ENCODE measurements at places on chromosomes 1 and 21. TPM values are rescaled to one million over a fixed set of nuclear protein-coding genes. Genes with fewer than 3 reads are reported as not detected.

Gene CAMK2N1
- total RNA-seq, result 0.87 TPM

DNA sequence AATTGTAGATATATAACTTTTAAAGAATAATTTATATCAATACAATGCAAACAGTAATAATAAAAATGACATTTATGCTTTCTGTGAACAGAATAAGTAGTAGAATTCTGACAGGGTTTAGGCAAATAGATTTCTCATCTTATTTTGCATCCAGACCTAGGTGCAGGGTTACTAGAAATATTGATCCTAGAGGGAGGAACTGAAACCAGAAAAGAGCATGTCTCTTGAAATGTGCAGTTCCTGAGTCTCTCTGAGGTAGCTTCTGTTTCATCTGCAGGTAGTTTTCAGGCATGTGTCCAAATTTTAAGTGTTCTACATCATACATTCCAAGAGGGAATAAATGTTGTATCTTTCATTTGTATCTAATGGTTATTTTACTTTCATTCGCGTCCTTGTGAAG is 631.9 kb upstream of the ADGRL4 start:
- no peaks in the 10 kb centered on the region for H3K36me3 ChIP-seq
- H3K4me1 ChIP-seq, result no peaks in the 10 kb centered on the region
- DNase-seq, result no peak
- no peak overlapping the region for H3K4me3 ChIP-seq

Gene GPR37L1
- not detected for total RNA-seq

Gene FALEC
- not detected for total RNA-seq

DNA sequence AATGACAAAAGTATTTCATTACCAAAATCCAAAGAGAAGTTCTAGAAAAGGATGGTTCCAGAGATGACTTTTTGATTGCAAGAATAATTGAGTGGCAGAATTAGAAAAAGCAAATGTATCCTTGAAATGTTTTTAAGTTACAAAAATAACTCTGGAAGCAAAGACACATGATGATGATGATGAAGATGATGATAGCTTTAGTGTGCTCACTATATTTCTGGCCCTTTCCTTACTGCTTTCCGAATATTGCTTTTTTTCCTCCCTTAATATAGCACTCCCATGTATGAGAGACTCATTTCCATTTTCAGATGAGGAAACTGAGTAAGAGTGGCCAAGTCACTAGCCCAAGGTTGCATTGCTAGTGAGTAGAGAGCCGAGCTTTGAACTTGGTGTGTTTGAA is 54.7 kb downstream of the CACHD1 start:
- H3K27me3 ChIP-seq, result peaks cover 7% of the 10 kb centered on the region
- no peak overlapping the region for H3K27ac ChIP-seq
- H3K4me1 ChIP-seq, result no peaks in the 10 kb centered on the region

GRCh38 chr1:86380257-86380861 is 15.8 kb downstream of the ODF2L start:
- peaks cover 27% of the 10 kb centered on the region for H3K36me3 ChIP-seq
- peaks cover 9% of the 10 kb centered on the region for H3K4me1 ChIP-seq
- H3K4me3 ChIP-seq, result no peak overlapping the region
- no peak overlapping the region for H3K27ac ChIP-seq

- H3K27ac ChIP-seq, result no peak overlapping the region
- no peaks in the 10 kb centered on the region for H3K4me1 ChIP-seq
- no peak overlapping the region for H3K4me3 ChIP-seq
- no peaks in the 10 kb centered on the region for H3K36me3 ChIP-seq
Measured at GRCh38 chr1:15210651-15211375, 36.2 kb upstream of the FHAD1 start.

DNA sequence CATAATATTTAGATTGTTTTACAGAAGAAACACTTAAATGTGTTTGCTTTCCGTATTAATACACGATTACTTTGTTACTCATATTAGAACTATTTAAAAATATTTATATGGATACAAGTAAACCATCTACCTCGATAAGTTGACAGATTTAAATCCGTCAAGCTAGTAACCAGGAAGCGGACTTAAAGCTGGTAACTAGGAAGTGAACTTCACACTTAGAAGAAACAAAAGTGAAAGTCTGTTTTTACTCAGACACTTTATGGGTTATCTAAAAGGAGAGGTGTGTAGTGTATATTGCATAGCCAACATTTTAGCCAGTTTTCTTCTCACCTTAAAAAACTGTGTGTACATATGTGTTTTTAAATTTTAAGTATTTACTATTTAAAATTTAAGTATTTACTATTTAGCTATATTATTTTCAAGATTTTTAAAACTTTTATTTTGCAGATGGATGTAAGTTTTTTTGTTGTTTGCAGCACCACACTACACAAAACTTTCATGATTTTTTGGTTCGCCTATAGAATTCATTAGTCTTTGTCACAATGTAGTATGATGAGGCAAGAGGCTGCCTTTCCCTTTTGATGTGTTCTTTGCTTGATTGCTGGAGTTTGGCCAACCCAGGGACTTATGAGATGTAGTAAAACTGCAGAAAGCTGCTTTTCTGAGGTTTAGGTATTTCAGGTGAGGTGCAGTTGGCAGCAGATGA is 2.7 kb downstream of the USP25 start:
- H3K27ac ChIP-seq, result peak overlapping the region; percentile 56
- H3K36me3 ChIP-seq, result no peaks in the 10 kb centered on the region
- peaks cover 41% of the 10 kb centered on the region for H3K4me1 ChIP-seq
- H3K27me3 ChIP-seq, result peaks cover under 1% of the 10 kb centered on the region
- peak overlapping the region; percentile 83 for H3K4me3 ChIP-seq

Gene OR10J5
- total RNA-seq, result not detected

Gene ADGRL4
- total RNA-seq, result not detected

DNA sequence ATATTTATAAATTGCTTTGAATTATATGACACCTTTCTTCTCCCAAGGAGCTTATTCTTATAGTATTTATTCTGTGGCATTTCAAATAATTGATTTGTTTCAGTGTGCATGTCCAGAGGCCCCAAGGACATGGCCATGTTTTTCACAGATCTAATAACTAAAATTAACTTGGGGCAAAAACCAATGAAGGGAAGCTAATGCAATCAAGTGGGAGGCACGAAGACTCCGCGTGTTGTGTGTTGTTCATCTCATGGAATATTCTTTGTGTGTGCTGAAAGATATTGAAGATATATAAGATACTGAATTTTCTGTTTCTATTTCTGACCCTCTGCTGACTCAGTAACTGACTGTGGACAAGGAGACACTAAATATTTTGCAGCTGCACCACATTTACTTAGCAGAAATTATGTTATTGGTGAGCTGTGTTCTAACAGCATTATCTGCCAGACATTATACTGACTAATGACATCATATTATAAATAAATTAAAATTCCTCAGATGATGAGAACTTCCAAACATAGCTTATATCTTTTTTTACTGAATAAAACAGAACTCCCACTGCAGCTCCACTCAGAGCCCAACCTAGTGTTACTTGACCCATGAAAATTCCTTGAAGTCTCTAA is 519.3 kb upstream of the CXADR start:
- no peak overlapping the region for H3K27ac ChIP-seq
- H3K27me3 ChIP-seq, result no peaks in the 10 kb centered on the region
- no peak overlapping the region for H3K4me3 ChIP-seq
- no peak for DNase-seq

DNA sequence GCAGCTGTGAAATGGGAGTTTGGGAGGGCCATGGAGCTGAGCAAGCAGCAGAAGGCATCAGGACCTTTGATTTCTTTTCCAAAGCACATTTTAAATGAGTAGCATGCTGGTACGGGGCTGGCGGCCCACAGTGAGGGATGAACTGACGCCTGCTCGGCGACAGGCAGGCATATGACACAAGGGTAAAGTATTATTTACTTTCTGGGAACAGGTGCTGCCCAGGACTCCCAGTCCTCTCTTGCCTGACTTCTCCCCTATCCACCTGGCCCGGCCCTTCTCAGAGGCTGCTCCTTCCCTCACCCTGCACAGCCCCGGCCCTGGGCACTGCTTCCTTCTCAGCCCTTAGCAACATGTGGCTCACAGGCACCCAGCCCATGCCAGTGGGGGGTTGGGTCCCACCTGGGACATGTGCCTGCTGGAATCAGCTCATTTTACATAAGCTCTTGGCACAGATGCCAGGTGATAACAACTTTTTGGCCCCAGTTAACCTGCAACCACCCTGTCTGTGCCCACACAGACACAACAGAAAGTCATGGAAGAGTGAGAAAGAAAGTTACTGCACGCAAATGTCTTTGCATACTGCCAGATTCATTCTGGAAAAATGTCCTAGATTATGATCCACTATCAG is 112.3 kb upstream of the GADD45A start:
- H3K27ac ChIP-seq, result no peak overlapping the region
- DNase-seq, result no peak

GRCh38 chr1:234396092-234396491 is 22.8 kb downstream of the COA6 start:
- H3K36me3 ChIP-seq, result peaks cover 9% of the 10 kb centered on the region
- H3K27ac ChIP-seq, result peak overlapping the region; percentile 68
- H3K27me3 ChIP-seq, result no peaks in the 10 kb centered on the region

DNA sequence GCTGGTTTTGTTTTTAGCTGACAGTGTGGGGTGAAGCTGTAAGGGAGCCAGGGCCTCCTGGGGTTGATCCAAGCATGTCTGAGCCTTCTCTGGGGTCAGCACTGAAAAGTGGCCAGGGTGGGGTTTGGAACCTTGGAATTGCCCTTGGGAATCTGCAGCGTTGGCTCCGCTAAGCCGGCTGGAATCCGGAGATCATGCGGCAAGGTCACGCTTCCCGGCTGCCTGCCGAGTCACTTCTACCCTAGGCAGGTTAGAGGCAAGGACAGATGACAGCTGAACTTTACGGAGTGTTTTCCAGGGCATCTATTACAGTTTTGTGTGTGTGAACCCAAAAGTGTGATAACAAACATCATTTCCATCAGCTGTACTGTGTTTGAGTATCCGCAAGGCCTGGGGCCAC is 17.1 kb downstream of the ABCG1 start:
- peak overlapping the region; percentile 80 for H3K27ac ChIP-seq
- H3K4me1 ChIP-seq, result peaks cover 81% of the 10 kb centered on the region
- peaks cover 3% of the 10 kb centered on the region for H3K36me3 ChIP-seq
- DNase-seq, result no peak
- H3K27me3 ChIP-seq, result no peaks in the 10 kb centered on the region
- H3K4me3 ChIP-seq, result peak overlapping the region; percentile 67

DNA sequence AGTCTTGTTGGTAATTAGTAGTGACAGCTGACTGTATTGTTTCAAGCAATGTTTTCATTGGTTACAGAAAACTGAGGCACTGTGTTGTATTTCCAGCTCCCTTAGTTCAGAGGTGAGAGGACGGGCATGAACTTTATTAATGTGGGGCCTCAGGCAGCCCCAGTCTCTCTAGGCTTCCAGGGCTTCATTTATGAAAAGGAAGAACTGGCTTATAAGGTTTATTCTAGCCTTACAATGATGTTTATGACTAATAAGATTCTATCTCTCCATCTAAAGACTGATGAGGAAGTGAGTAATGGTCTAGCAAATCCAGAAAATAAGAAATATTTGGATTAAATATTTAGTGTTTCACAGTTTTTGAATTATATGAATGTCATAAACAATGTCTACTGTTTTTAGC is 41.5 kb downstream of the CBS start:
- no peak overlapping the region for H3K27ac ChIP-seq
- H3K27me3 ChIP-seq, result no peaks in the 10 kb centered on the region
- H3K4me1 ChIP-seq, result no peaks in the 10 kb centered on the region
- peaks cover 10% of the 10 kb centered on the region for H3K36me3 ChIP-seq
- no peak for DNase-seq

All from activated CD4-positive, alpha-beta memory T cell treated with anti-CD3 and anti-CD28 coated beads for 36 hours (primary cell).